Natural killer cell treated with Interleukin-12 subunit alpha and Interleukin-12 subunit beta and Interleukin-15 and Interleukin-18, amount 100 ng/mL, for 72 hours (primary cell): ENCODE measurements at places on chromosomes 7 and 10. TPM values are rescaled to one million over a fixed set of nuclear protein-coding genes. Genes with fewer than 3 reads are reported as not detected.

The NFE2L3 gene
- total RNA-seq = 21.3 TPM

The ANXA11 gene
- 166 TPM for total RNA-seq

The ETV1 gene
- 1.1 TPM for total RNA-seq

The GRM3 gene
- not detected for total RNA-seq

The LEP gene
- total RNA-seq = not detected

The BICC1 gene
- not detected for total RNA-seq

The TMEM270 gene
- not detected for total RNA-seq

The IGFBP1 gene
- not detected for total RNA-seq

The IDI2 gene
- total RNA-seq = not detected

DNA sequence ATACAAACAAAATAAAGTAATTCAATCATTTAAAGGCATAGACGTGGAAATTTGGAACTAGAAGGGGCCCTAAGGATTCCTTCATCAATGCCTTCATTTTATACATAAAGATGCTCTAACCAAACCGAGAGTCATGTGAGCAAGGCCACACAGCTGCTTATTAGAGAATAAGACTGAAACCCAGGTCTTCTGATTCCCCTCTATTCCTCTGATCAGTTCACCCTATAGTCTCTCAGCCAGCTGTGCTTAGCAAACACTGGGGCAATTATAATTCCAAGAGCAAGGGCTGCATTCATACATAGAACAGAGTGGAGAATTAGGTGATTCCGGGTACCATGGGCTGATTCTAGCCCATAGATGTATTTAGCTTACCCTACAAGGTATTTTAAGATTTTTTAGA is 9.7 kb upstream of the XPNPEP1 start:
- DNase-seq = no peak
- H3K27ac ChIP-seq = no peak overlapping the region
- H3K4me3 ChIP-seq = no peak overlapping the region
- peaks cover 3% of the 10 kb centered on the region for H3K27me3 ChIP-seq
- H3K4me1 ChIP-seq = peaks cover 27% of the 10 kb centered on the region

DNA sequence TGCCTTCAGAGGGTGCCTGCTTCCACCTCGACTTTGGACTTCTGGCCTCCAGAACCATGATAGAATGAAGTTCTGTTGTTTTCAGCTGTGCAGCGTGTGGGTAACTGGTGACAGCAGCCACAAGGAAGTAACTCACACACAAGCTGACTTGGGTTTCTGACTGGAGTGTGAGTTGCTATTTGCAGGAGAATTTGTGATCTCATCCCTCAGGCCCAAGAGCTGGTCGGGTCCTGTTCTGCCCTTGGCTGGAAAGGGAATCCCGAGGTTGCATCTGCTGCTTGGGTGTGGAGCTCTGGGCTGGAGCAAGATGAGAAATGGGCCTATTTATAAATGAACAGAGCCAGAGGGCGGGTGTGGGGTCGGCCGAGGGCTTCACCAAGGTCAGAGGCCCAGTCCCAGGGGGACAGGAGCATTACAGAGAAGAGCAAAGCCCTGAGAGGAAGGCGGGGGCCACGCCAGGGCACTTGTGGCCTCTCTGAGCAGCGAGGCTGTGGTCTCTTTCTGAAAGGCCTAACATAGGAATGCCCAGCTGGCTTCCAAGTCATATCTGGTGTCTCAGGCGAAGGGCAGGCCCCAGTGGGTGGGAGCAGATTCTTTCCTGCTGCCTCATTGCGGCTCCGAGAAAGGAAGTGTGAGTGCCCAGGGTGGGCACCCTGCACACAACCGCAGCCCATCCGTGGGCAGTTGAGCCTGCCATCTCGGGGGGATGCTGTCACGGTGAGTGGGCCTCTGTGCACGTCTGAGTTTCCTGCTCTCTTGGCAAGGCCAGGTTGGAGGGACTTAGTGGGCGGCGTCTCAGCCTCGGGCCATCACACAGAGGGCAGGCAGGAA is 26.5 kb upstream of the C10orf71 start:
- no peaks in the 10 kb centered on the region for H3K27me3 ChIP-seq
- DNase-seq = no peak
- peaks cover 2% of the 10 kb centered on the region for H3K36me3 ChIP-seq
- peaks cover 17% of the 10 kb centered on the region for H3K4me1 ChIP-seq
- peak overlapping the region; percentile 23 for H3K4me3 ChIP-seq

GRCh38 chr10:22278441-22278782 is 37.8 kb upstream of the COMMD3 start:
- H3K27ac ChIP-seq = no peak overlapping the region
- H3K27me3 ChIP-seq = peaks cover 24% of the 10 kb centered on the region
- no peaks in the 10 kb centered on the region for H3K36me3 ChIP-seq

GRCh38 chr10:60258429-60258797 is 131.3 kb downstream of the ANK3 start:
- no peak for DNase-seq
- H3K4me3 ChIP-seq = no peak overlapping the region
- no peaks in the 10 kb centered on the region for H3K27me3 ChIP-seq
- no peaks in the 10 kb centered on the region for H3K4me1 ChIP-seq
- no peak overlapping the region for H3K27ac ChIP-seq

DNA sequence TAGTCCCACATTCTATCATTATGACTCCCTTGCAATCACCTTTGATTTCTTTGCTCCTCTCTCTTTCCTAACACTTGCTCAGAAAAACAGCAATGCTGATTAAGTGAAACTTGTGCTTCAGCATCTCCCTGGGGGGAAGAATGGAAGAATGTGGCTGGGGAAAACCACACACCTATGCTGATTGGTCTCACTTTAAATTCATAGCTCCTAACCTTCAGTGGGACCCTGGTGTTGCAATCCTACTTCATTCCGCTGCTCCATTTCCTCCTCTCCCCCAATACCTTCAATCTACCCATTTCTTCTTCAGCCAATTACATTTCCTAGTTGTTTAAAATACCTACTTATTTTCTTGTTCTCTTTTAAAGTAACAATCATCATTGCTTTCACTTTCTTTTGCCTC is 1166.7 kb upstream of the C7orf33 start:
- no peak for DNase-seq
- H3K4me1 ChIP-seq = no peaks in the 10 kb centered on the region

DNA sequence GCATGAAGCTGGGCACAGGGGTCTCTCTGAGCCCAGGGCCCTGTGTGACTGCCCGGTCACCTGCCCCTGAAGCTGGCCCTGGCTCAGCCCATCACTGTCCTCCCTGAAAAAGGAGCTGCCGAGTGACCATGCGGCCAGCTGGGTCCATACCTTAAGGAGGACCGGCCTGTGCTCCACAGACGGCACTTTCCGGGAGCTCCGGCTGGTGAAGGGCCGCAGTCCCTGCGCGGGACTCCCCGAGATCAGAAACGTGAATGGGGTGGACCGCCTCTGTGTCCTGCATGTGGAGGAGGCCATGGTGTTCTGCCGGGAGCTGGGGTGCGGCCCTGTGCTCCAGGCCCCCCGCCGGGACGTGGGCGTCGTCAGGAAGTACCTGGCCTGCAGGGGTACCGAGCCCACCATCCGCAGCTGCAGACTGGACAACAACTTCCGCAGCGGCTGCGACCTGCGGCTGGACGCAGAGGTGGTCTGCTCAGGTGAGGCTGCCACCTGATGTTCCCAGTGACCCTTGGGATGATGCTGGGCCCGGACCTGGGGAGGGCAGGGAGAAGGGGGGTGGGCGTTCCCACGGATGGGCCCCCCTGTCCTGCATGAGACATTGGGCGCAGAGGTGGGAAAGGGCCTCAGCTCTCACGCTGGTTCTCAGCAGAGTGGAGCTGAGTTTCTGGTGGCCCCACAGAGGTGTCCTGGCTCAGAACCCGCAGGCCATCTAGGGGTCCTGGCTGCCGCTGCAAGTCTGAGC is 3.5 kb downstream of the SCART1 start:
- H3K4me1 ChIP-seq = peaks cover 2% of the 10 kb centered on the region
- H3K27me3 ChIP-seq = no peaks in the 10 kb centered on the region
- H3K36me3 ChIP-seq = no peaks in the 10 kb centered on the region
- no peak overlapping the region for H3K27ac ChIP-seq
- no peak overlapping the region for H3K4me3 ChIP-seq
- DNase-seq = no peak

DNA sequence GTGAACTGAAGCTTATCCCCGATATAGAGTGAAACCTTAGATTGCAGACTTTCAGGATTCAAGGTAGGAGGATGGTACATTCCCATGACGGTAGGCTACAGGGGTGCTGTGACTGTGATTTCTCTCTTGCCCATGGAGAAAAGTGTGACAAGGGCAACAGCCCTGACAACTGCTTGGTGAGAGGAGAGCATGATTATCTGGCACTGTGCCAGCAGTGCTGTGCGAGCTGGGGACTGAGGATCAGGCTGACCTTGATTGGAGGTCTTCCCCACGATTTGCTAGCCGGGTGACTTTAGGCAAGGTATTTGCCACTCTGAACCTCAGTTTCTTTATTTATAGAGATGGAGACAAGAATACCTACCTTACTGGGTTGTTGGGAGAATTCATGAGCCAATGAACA is 229.5 kb downstream of the PTEN start:
- H3K4me1 ChIP-seq = peaks cover 46% of the 10 kb centered on the region
- peaks cover 10% of the 10 kb centered on the region for H3K36me3 ChIP-seq
- H3K4me3 ChIP-seq = peak overlapping the region; percentile 7

DNA sequence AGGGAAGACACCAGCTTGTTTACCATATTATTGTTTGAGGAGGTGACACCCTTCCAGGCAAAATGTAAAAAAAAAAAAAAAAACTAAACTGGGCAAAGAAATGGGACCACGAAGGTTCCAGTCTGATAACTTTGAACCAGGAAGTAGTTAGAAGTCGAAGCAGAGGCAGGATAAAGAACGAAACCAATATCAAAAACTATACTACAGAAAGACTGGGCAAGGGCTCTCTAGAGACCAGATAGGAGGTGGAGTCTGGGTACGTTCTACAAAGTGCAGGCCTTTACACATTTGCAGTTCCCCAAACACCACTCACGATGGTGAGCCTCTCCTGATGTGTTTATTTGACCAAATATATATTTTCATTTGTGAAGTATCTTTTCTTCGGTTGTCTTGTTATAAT is 125.7 kb upstream of the CDK1 start:
- H3K27me3 ChIP-seq = no peaks in the 10 kb centered on the region
- H3K36me3 ChIP-seq = no peaks in the 10 kb centered on the region
- no peak for DNase-seq
- no peaks in the 10 kb centered on the region for H3K4me1 ChIP-seq
- no peak overlapping the region for H3K4me3 ChIP-seq
- no peak overlapping the region for H3K27ac ChIP-seq

DNA sequence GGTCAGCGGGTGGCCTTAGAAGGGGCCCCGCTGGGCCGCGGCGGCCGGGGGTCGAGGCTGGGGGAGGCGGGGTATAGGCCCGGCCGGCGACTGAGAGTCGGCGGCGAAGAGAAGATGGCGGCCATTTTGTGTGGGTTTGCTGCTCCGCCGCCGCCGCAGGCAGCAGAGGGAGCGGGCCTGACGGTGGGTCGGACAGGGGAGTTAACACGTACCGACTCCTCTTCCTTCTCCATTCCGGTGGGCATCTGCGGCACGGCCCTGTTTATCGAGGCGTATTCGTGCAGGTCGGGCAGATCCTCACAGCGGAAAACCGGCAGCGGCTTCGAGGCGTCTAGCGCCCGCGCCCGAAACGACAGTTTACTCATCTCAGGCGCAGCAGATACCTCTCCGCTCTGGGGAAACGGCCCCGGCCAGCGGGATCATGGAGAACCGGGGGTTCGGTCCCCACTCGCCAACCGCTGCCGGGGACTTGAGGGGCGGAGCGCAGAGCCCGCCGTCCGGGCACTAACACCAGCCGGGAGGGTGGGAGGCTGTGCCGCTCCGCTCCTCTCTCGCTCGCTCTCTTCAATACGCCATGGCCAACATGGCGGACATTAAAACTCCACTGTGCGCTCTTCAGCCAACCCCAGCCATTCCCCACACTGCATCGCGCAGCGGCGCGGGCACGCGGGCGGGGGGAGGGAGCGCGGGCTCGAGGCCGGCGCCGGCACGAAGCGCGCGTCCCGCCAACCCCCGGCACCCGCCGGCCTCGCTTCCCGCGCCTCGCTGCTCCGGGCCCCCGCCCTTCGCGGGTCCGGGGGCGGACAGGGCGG is at the start of gene EPC1:
TSS of gene EPC1 (minus strand) at position 608 of the 812 bp plus-strand sequence. CDS start at position 365, 243 bp downstream.
- H3K4me3 ChIP-seq = peak within 1 kb of the TSS; percentile 89
- no peaks in the 10 kb centered on the region for H3K27me3 ChIP-seq
- peak within 1 kb of the TSS; percentile 96 for H3K27ac ChIP-seq
- peaks cover 4% of the 10 kb centered on the region for H3K36me3 ChIP-seq
- peaks cover 33% of the 10 kb centered on the region for H3K4me1 ChIP-seq

DNA sequence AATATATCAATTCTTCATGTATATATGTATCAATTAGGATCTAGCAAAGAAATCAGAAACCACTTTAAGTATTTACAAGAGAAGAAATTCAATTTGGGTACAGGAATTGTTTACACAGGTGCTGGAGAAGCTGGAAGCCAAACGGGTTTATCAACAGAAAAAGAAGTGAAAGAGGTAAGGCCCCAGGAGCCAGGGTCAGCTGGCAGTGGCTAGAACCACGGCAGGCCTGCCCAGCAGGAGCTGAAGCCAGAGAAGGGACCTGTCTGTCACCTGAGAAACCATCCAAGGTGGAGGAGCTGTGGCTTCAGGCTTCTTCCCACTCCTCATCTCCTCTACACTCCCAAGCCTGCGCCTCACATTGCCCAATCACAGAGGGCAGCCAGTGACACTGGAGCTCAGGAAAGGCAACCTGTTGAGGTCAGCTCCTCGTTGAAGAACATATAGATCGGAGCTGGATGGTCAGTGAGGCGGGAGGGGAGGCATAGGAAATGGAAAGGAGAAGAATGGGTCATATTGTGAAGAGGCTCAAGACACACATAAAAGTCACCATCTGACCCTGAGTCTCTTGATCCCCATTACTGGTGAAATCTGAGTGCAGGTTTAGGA is 182.6 kb downstream of the REEP3 start:
- DNase-seq = no peak
- no peak overlapping the region for H3K27ac ChIP-seq
- peaks cover 11% of the 10 kb centered on the region for H3K4me1 ChIP-seq
- H3K4me3 ChIP-seq = no peak overlapping the region

DNA sequence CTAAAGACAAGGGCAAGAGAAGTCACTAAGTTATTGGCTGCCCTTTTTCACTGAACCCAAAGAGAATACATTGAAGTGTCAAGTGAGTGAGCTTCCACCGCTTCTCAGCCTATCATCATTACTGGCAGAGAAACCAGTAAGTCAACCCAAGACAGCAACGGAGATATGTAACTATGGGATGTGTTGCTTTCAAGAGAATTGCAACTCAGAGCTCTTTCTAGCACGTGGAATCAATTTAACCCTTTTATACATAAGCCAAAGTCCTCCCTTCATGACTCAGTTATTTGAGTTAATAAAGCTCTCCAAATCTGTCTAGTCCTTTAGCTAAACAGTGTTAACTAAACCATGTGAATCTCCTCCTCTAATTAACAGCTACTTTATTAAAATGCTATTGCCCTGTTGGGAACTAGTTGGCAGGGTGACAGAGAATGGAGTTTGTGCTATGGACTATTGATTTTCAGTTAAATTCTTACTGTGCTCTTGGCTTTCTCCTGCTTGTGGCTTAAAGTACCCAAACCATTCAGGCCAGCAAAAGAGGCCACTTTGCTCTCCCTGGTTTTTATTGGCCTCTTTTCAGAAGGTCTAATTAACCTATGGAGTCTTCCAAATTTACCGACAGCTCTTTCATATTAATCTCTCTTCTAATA is 287.7 kb downstream of the NRG3 start:
- H3K27ac ChIP-seq = no peak overlapping the region
- H3K27me3 ChIP-seq = no peaks in the 10 kb centered on the region
- no peaks in the 10 kb centered on the region for H3K4me1 ChIP-seq
- H3K4me3 ChIP-seq = no peak overlapping the region

GRCh38 chr7:85162721-85163120 is 24.1 kb downstream of the SEMA3D start:
- H3K36me3 ChIP-seq = peaks cover 25% of the 10 kb centered on the region
- no peak for DNase-seq
- no peaks in the 10 kb centered on the region for H3K4me1 ChIP-seq
- no peak overlapping the region for H3K4me3 ChIP-seq
- H3K27ac ChIP-seq = no peak overlapping the region
- no peaks in the 10 kb centered on the region for H3K27me3 ChIP-seq
